ENCODE measurements at places on chromosomes 3 and 15.

DNA sequence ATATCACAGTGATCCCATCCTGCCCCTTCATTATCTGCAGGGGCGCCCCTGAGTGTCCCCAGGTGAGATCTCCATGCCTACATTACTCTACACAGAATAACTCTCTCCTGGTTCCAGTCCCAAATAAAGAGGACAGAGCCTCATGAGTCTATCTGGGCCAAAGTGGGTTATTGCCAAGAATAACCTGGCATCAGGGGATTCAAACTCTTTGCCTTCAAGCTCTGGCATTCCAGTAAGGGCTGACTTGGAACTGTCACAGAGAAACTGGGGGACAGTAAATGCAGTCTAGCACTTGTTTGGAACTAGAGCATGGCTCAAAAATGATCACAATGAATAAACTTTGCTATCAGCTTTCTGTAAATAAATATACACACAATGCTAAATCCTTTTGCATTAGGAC lies 30.3 kb downstream of the GJD2 start:
- no peak for DNase-seq

DNA sequence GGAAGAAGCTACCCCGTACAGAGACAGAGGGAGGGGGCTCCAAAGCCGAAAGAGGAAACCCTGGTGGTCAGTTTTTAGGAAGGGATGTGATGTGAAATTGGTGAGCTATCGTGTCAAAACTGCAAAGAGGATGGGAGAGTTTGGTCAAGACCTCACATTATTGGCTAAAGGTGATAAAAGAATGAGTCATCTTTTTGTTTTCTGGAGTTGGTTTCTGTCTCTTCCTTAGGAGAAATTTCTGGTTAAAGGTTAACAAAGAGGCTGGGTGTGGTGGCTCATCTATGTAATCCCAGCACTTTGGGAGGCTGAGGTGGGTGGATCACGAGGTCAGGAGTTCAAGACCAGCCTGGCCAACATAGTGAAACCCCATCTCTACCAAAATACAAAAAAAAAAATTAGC lies 217.8 kb upstream of the CBLB start:
- no peak for DNase-seq

DNA sequence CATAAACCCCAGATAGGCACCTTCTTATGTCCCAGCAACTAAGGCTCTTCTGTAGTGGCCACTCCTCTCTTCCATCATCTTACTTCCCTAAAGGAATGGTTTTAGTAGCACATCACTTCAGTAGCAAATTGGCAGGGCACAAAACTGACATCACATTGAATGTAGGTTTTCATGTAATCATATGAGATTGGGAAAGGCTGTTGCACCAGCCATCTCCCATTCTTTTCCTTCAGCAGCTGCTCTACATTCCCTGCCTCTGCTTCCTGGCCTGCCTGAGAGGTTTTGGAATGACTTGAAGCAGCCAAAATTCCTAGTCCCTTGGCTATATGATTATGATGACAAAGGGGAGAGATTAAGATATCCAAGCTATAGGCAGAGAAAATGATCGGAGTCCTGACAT lies 36.5 kb downstream of the NSUN3 start:
- DNase-seq = no peak

- no peak for DNase-seq
Observed at GRCh38 chr15:39629906-39630305, 49.0 kb downstream of the THBS1 start.

- no peak for DNase-seq
Observed at GRCh38 chr3:11074451-11074850, 79.8 kb upstream of the HRH1 start.

DNA sequence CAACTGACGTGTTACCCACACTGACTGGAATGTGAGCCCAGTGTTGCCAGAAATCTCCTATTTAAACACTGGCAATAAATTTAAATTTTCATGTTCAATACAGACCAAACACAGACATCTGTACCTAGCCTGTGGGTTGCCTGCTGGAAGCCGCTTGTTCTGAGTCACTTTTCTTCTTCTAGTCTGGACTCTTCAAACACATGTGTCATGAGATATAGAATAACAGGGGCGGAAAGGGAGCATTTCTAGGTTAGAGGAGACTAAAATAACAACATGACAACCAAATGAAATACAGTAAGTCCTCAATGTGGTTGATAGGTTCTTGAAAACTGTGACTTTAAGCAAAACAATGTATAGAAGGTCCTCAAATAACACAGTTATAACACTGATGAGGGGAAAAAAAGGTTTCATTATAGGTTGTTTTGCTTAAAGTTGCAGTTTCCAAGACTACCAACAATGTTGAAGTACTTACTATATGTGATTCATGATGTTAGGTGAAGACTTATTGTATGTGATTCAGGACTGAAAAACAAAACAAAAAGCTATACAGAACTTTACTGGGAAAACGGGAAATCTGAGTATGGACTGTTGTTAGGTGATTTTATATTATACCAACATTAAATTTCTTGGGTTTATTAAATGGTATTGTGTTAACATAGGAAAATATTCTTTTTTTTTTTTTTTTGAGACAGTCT lies 63.1 kb downstream of the PRKAR2A start:
- no peak for DNase-seq

Measured in activated naive CD4-positive, alpha-beta T cell treated with Interleukin-2 at 50 U/mL for 16 hours (primary cell).